Cardiac muscle cell (in vitro differentiated cells and primary cell): ENCODE measurements at places on chromosomes 16 and 17. TPM values are rescaled to one million over a fixed set of nuclear protein-coding genes. Genes with fewer than 3 reads are reported as not detected.

DNA sequence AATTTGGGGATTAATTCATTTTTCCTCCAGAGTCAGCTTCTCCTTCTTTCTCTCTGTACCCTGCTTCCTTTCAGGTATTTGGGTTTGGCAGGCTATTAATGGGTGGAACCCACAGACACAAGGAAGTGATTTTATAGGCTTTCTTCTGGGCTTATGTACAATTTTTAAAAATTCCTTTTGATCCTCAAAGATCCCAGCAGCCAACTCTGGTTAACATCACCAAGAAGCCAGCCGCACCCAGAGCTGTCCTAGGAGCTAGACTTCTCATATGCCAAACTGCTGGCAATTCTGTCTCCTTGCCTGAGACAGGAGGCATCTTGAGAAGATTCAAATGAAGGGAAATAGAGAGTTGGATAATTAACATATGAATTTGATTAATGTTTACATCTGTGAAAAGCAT lies 47.2 kb upstream of the ELAC2 start:
- no peaks in the 10 kb centered on the region for H3K4me1 ChIP-seq
- no peaks in the 10 kb centered on the region for H3K27me3 ChIP-seq
- no peak for DNase-seq
- no peak overlapping the region for H3K4me3 ChIP-seq
- no peak overlapping the region for H3K27ac ChIP-seq

GRCh38 chr16:1743376-1744337 lies 27.7 kb downstream of the NME3 start:
- H3K4me1 ChIP-seq, result no peaks in the 10 kb centered on the region
- DNase-seq, result no peak
- H3K36me3 ChIP-seq, result peaks cover 4% of the 10 kb centered on the region
- H3K27ac ChIP-seq, result no peak overlapping the region
- no peaks in the 10 kb centered on the region for H3K27me3 ChIP-seq

DNA sequence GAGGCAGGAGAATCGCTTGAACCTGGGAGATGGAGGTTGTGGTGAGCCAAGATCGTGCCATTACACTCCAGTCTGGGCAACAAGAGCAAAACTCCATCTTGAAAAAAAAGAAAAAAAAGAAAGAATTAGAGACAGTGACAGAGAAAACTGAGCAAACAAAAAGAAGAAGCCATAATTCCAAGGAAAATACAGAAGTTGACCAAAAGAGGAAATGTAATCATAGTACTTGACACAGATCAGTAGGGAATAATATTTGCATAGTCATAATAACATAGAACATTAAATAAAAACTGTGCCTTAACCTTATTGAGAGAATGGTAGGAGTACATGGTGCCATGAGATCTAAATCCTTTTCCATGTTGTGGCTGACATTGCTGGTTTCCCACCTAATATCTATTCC lies 14.7 kb upstream of the USP31 start:
- no peak for DNase-seq
- H3K27ac ChIP-seq, result no peak overlapping the region
- no peaks in the 10 kb centered on the region for H3K27me3 ChIP-seq
- no peaks in the 10 kb centered on the region for H3K4me1 ChIP-seq
- H3K36me3 ChIP-seq, result no peaks in the 10 kb centered on the region

DNA sequence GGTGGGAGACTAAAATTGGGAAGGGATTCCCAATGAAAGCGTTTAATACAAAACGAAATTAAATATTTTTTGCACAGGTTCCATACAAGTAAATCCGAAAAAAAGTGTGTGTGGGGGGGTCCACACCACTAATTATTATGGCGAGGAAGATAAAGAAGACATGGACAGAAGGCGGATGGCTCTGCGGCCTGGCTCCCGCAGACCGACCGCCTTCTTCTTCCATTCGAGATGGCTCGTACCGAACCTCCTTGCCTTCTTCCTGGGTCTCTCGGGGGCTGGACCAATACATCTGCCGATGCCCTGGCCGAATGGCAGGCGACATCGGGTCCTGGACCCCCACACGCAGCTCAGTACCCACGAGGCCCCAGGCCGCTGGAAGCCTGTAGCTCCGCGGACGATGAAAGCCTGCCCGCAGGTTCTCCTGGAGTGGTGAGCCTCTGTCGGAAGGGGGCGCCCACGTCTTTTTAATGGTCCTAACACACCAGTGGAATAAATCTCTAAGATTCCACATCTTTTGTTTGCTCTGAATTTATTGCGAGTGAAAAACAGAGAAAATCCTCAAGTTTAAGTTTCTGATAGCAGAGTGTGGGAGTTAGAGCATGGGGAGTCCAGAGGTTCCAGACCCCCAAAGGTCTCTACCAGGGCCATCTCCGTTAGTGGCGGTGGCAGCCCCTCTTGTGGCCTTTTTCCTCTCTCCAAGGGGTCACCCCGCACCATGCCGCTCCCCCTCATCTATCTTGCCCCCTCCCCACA lies 1.4 kb downstream of the PRAC2 start:
- peaks cover 6% of the 10 kb centered on the region for H3K4me1 ChIP-seq
- peak; percentile 83 for DNase-seq
- H3K27me3 ChIP-seq, result peaks cover 100% of the 10 kb centered on the region
- no peaks in the 10 kb centered on the region for H3K36me3 ChIP-seq
- H3K27ac ChIP-seq, result no peak overlapping the region

- no peak for DNase-seq
- peaks cover 11% of the 10 kb centered on the region for H3K4me1 ChIP-seq
- H3K4me3 ChIP-seq, result no peak overlapping the region
- H3K27me3 ChIP-seq, result no peaks in the 10 kb centered on the region
- H3K27ac ChIP-seq, result no peak overlapping the region
These were observed 3.0 kb upstream of the KRT15 start for GRCh38 chr17:41521574-41522261.

DNA sequence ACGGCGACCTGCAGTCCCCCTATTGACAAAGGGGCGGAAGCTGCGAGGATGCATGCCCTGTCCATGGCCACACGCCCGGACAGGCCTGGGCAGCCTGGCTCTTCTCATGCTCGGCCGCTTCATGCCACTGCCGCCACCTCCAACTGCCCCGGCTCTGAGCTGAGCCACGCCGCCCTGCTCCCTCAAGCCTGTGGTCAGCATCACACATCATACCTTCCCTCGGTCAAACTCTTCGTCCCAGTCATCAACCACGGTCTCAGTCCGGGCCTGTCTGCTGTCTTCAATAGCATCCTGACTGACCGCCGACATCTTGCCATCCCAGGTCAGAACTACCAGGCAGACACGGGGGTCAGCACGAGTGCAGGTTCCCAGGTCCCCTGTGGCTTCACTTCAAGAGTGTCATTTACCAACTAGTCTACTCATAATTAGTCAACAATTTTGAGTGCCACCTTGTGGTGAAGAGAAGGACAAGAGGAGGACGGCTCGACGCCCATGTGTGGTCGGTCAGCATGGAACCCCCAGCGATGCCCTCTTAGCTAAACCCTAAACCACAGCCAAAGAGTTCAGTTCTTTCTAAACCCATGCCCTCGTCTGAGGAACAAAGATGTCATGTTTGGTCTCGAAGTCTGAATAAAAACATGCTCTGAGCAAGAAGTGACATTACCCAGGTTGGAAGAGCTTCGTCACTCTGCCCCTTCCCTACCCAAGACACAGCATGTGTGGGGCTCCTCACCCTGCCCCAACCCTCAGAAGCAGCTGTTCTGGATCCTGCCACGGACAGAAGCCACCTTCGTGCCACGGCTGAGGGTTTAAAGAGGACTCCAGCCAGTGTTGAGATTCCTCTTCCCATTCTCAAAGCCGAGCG lies 16.9 kb upstream of the CYTH1 start:
- H3K4me1 ChIP-seq, result no peaks in the 10 kb centered on the region
- no peak overlapping the region for H3K4me3 ChIP-seq
- DNase-seq, result peak; percentile 15
- no peaks in the 10 kb centered on the region for H3K27me3 ChIP-seq

DNA sequence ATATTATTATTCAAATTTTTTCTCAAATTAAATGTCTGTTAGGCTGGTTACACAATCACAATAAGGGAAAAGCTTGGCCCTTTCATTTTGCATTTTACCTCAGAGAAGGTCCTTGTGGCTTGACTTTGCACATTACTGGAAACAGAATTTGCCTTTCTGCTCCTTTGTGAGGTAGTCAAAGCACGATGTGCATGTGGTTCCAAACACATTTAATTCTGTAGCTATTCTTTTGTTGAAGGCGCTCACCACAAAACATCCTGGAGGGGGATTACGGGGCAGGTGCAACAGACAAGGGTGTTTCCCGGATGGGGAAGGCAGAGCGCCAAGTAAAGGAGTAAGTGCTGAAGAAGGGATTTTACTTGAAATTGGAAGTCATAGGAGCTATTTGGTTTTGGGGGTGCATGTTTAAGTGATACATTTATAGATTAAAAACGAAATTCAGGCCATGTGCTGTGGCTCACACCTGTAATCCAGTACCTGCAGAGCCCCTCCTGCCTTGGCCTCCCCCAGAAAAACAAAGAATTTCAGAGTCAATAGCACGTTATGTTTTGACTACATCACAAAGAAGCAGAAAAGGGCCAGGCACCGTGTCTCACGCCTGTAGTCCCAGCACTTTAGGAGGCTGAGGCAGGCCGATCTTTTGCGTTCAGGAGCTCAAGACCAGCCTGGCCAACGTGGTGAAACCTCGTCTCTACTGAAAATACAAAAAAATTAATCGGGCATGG lies 31.2 kb upstream of the TENT4B start:
- no peaks in the 10 kb centered on the region for H3K36me3 ChIP-seq
- DNase-seq, result no peak
- H3K4me1 ChIP-seq, result no peaks in the 10 kb centered on the region
- H3K27ac ChIP-seq, result no peak overlapping the region
- no peak overlapping the region for H3K4me3 ChIP-seq
- no peaks in the 10 kb centered on the region for H3K27me3 ChIP-seq

DNA sequence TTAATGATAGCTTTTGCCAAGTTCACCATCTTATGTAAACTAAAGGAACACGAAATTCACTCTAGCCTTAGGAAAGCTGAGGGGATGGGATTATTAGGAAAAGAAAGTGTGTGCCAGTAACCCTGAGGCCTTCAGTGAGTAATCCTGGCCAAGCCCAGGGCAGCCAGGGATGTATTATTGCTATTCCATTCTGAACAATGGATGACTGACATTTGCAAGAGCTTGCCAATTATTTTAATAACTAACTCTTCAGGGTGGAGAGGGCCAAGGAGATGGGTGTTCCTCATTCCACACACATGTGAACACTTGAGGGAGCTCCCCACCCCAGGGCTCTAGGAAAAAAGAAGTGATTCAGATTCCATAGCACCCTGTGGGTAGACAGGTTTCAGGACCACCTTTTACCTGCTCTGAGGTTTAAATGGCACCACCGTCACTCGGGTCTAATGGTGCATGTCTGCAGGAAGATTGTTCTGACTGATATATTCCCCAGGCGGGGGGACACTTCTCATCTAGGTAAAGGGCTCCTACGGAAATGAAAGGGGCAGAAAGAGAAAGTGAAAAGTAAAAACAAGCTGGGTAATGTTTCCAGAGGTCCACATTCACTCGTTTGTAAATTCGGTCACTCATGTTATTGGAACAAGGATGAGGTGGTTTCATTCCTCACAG lies 41.5 kb downstream of the TK2 start:
- H3K4me1 ChIP-seq, result no peaks in the 10 kb centered on the region
- no peak overlapping the region for H3K4me3 ChIP-seq
- no peak overlapping the region for H3K27ac ChIP-seq
- H3K27me3 ChIP-seq, result no peaks in the 10 kb centered on the region
- H3K36me3 ChIP-seq, result no peaks in the 10 kb centered on the region

GRCh38 chr17:73231395-73231794 lies 30.3 kb downstream of the CPSF4L start:
- peaks cover 12% of the 10 kb centered on the region for H3K36me3 ChIP-seq
- H3K27ac ChIP-seq, result peak overlapping the region; percentile 21
- peak overlapping the region; percentile 86 for H3K4me3 ChIP-seq
- H3K27me3 ChIP-seq, result no peaks in the 10 kb centered on the region
- peak; percentile 27 for DNase-seq

DNA sequence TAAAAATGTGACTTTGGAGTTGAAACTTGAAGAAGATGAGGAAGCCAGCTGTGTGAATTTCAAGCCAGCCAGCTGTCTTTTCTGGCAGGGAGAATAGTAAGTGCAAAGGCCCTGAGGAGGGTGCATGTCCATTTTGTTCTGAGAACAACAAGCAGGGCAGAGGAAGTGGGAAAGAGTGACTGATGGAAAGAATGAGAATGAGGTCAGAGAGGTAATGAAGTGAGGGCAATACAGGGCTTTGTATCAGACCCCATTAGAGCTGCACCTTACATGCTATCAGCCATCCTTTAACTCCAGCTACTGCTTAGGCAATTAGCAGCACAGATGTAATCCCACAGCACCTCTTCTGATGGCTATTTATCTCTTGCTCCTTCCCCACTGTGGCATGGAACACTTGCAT lies 34.2 kb upstream of the ABCA5 start:
- no peak overlapping the region for H3K4me3 ChIP-seq
- H3K36me3 ChIP-seq, result no peaks in the 10 kb centered on the region
- no peaks in the 10 kb centered on the region for H3K27me3 ChIP-seq
- no peak for DNase-seq
- H3K27ac ChIP-seq, result no peak overlapping the region
- no peaks in the 10 kb centered on the region for H3K4me1 ChIP-seq

DNA sequence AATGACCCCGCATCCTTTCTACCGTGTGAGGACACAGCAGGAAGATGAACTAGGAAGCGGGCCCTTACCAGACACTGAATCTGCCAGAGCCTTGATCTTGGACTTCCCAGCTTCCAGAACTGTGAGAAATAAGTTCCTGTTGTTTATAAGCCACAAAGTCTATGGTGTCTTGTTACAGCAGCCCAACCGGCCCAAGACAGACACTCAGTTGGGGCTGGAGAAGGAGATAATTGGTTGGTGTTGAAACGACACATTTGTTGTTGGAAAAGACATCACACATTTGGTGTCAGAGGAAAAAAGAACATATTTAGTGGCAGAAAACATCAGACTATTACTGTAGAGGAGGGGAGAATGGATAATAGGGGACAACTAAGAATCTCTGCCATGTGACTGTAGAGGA lies 122.3 kb upstream of the SEC14L1 start:
- H3K36me3 ChIP-seq, result no peaks in the 10 kb centered on the region
- no peaks in the 10 kb centered on the region for H3K4me1 ChIP-seq
- no peak overlapping the region for H3K27ac ChIP-seq
- DNase-seq, result no peak
- no peaks in the 10 kb centered on the region for H3K27me3 ChIP-seq
- H3K4me3 ChIP-seq, result no peak overlapping the region

GRCh38 chr17:57949649-57950048 lies 5.6 kb downstream of the CUEDC1 start:
- no peaks in the 10 kb centered on the region for H3K27me3 ChIP-seq
- H3K4me1 ChIP-seq, result peaks cover 6% of the 10 kb centered on the region
- no peak for DNase-seq
- no peak overlapping the region for H3K27ac ChIP-seq

- H3K27me3 ChIP-seq, result peaks cover 31% of the 10 kb centered on the region
- H3K4me1 ChIP-seq, result peaks cover 9% of the 10 kb centered on the region
- no peaks in the 10 kb centered on the region for H3K36me3 ChIP-seq
- H3K27ac ChIP-seq, result no peak overlapping the region
- DNase-seq, result no peak
- H3K4me3 ChIP-seq, result peak overlapping the region; percentile 3
These were observed 218.0 kb downstream of the NTN1 start for GRCh38 chr17:9239246-9239792.

- peaks cover 13% of the 10 kb centered on the region for H3K27me3 ChIP-seq
- no peak overlapping the region for H3K27ac ChIP-seq
- no peaks in the 10 kb centered on the region for H3K36me3 ChIP-seq
- no peak for DNase-seq
- H3K4me1 ChIP-seq, result no peaks in the 10 kb centered on the region
These were observed 34.0 kb upstream of the CBLN1 start for GRCh38 chr16:49315602-49316001.

GRCh38 chr17:81815646-81815986 lies 11.7 kb downstream of the GCGR start:
- DNase-seq, result no peak
- no peaks in the 10 kb centered on the region for H3K27me3 ChIP-seq
- peaks cover 4% of the 10 kb centered on the region for H3K4me1 ChIP-seq
- H3K36me3 ChIP-seq, result no peaks in the 10 kb centered on the region
- H3K4me3 ChIP-seq, result no peak overlapping the region
- no peak overlapping the region for H3K27ac ChIP-seq

TNFRSF13B gene
- not detected in 2 replicates for total RNA-seq

LITAF gene
- total RNA-seq, result 21.4 and 42.1 TPM in 2 replicates

C17orf78 gene
- not detected in 2 replicates for total RNA-seq

C16orf54 gene
- total RNA-seq, result not detected in 2 replicates
